A172 (cell line): ENCODE measurements at places on chromosomes 4 and X. TPM values are rescaled to one million over a fixed set of nuclear protein-coding genes. Genes with fewer than 3 reads are reported as not detected.

The BTK gene
- not detected in 2 replicates for total RNA-seq

DNA sequence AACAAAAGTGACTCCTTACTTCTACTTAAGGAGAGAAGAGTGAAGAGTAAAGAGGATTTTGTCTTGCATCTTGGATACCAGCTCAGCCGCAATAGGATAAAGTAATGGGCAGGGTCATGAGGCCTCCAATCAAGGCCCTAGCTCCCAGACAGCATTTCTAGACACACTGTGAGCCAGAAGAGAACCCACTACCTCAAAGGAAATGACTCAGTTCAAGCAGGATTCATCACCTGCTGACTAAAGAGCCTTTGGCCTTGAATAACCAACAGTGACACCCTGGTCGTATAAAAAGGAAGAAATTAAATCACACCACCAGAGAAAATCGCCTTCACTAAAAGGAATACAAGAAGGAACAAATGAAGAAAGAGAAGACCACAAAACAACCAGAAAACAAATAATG lies 416.1 kb downstream of the PCDH18 start:
- peak; percentile 33 for DNase-seq

GRCh38 chrX:151393514-151393913 lies 3.5 kb upstream of the VMA21 start:
- no peak for DNase-seq

The PDGFRA gene
- 0.05 and 0.10 TPM in 2 replicates for total RNA-seq

The RS1 gene
- total RNA-seq: not detected in 2 replicates

- DNase-seq: no peak
Observed at GRCh38 chrX:9805956-9806355, 19.7 kb downstream of the SHROOM2 start.
